ENCODE measurements at places on chromosomes 16 and 17.

DNA sequence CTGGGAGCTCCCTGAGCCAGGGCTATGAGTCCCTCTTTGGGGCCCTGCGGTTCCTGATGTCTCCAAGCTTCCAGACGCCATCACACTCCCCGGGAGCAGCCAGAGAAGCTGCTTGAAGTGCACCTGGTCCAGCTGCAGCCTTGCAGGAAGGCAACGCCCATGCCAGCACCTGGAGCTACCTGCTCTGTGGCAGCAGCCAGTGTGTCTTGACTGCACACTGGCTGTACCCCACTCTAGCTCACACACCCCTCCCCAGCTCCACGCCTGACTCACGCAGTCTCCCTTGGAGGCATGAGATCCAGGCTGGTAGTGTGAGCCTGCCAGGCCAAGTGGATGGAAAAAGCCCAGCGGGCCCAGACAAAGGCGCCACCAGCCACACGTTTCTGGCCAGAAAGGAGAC, 63.3 kb downstream of the USP32 start:
- DNase-seq: no peak

DNA sequence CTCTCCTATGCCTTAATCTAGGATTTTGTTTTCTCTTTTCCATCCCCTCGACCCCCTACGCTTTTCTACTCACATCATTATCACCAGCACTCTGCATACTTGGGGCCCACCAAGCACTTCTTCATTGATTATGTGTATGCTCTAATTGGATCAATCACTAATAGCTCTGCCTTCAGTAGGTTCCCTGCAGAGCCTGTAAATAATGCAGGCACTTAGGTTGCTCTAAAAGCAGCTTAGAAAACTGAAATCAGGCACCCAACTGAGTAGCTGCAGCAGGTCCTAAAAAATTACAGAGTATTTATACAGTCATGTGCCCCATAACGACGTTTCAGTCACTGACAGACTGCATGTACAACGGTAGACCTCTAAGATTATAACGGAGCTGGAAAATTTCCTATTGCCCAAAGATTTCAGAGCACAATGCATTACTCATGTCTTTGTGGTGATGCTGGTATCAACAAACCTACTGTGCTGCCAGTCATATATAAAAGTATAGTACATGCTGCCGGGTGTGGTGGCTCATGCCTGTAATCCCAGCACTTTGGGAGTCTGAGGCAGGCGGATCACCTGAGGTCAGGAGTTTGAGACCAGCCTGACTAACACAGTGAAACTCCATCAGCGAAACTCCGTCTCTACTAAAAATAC, 280.4 kb downstream of the HS3ST3B1 start:
- no peak for DNase-seq

DNA sequence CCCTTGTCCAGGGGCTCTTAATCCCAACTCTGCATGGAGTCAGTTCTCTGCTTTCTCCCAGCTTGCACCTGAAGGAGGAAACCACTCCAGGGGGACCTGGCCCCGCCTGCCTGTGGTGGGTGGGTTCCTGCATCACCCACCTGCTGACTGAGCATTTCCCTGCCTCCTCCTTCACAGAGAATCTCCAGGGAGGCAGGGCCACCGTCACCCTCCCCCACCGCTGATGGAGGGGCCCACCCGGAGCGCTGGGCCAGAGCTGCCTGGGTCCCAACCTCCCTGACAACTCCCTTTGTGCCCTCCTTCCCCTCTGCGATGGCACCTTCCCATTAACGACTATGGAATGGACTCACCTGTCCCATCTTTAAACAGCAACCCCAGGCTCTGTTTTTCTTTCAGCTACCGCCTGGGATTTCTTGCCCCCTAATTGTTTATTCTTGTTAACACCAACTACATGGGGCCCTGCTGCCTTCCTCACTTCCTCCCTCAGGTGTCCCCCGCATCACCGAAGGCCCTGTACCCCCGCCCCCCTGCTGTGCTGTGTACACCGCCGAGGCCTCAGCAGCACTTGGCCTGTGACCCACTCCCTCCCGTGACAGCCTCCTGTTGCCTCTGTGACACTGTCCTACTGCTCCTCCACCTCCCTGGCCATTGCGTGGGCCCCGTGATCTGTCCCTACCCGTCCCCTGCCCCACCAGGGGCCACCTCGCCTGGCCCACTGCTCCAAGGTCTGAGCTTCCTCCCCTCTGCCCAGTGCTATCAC, 842 bp upstream of the TEDC2 start:
- DNase-seq: no peak

DNA sequence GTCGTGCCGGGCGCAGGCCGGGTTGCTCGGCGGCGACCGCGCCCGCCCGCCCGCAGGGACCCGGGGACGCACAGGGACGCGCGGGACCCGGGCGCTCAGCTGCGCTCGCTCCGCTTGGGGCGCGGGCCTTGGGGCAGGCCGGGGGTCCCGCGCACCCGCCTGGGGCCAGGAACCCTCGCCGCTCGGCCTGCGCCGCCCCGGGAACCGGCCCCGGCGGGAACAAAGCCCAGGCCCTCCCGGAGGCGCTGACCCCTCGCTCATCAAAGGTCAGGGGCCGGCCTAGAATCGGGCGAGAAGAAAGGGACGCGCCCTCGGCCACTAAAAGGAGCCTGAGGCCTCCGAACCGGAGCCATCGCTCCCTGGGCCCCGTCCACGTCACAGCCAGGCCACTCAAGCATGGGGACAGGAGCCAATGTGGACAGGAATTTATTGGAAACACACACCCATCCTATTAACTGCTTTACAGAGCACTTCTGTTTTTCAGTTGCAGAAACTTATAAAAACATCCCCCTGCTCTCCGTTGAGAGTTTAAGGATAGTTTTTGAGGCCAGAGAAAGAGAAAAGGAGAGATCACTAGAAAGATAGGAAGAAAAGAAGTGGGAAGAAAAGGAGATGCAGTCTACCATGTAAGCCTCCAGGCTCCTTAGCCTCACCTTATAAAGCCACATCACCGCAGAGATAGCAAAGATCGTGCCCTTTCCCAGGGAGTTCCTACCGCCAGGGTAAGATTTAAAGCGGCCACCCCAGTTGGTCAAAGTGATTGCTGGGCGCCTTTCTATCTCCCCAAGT, 558 bp upstream of the ZFHX3 start:
- DNase-seq: peak; percentile 7

DNA sequence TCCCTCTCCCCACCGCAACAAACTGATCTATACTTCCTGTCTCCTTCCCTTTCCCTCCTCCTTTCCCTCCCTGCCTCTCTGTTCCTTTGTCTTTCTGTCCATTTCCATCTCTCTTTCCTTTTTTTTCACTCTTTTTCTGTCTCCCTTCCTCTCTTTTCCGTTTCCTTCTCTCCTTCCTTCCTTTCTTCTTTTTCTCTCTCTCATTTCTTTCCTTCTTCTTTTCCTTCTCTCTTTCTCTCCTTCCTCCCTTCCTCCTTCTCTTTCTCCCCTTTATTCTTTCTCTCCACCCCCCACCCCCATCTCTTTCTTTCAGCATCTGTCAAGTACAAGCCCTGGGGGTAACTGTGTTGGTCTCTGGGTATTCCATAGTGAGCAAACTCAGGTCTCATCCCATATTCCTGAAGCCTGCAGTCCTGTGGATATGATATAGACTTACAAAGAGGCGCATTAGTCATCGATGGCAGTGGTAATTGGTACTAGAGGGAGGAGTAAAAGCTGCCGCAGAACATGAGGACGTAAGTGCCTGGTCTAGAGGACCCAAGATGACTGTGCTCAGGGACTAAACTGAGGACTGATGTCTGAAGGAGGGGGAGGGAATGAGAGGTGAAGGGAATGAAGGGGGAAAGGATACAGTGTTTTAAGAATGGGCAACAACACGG, 50.4 kb downstream of the VAT1L start:
- no peak for DNase-seq

DNA sequence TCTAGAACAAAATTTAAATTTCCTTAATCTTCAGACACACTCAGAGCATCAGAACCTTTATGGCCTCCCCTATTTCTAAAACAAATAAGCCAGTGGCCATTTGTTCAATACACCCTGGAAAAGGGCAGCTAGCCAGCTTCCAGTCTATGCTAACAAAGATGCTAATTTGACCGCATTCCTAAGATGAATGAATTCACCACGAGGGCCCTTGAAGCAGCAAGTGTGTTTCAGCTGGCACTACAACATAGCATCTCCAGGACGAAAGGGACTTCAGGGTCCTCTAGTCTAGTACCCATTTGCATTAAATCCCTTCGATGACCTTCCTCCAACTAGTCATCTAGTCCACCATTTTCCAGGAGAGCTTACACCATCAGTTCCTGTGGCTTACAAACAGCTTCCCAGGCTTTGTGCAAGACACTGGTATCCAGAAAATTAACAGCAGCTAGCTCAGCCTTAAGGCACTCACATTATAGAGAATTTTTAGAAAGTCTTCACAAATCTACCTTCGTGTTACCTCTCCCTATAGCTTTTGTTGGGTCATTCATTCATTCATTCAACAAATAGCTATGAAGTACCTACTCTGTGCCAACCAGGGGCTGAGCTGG, 10.9 kb downstream of the KRT37 start:
- no peak for DNase-seq

- DNase-seq: no peak
These were observed 19.4 kb upstream of the SLC38A10 start for GRCh38 chr17:81314398-81315081.

DNA sequence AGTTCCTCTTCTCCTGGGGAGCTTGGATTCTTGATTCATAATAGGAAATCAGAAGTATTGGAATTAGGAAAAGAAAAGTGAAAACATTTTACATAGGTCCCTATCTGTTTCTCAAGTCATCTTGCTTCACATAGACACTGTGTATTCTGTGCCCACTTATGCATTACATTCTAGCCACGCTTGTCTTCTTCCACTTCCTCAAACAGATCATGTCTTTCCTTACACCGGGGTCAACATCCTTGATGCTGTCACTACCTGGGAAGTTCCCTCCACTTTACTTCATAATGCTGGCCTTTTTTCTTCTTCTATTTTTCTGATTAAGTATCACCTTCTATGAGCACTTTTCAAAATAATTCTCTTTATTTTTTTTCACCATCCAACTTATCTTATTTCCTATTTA, 606.4 kb upstream of the CDH8 start:
- DNase-seq: no peak

DNA sequence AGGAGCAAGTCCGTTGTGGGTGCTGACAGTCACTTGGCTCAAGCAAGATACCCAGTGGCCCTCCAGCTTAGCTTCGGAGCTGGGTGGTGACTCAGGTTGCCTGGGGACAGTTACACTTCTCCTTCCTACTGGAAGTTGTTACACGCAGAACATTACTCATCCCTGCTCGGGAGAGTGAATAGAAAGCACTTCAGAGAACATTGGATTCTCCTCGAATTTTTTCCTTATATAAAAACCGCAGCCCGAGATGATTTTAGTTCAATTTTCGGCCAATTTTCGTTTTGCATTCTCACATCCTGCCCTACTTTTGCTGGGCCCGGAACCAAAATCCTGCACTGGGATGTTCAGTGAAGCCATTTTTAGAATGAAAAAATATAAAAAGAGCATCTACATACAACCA, 99.7 kb downstream of the ELAC2 start:
- no peak for DNase-seq

GRCh38 chr16:29756654-29757053, 10.9 kb upstream of the C16orf54 start:
- no peak for DNase-seq

GRCh38 chr17:77235370-77235941, 94.7 kb downstream of the SEC14L1 start:
- no peak for DNase-seq

GRCh38 chr16:30667361-30667905, 9.2 kb downstream of the FBRS start:
- no peak for DNase-seq

GRCh38 chr17:38451030-38451839, 23.0 kb downstream of the ARHGAP23 start:
- DNase-seq: no peak

DNA sequence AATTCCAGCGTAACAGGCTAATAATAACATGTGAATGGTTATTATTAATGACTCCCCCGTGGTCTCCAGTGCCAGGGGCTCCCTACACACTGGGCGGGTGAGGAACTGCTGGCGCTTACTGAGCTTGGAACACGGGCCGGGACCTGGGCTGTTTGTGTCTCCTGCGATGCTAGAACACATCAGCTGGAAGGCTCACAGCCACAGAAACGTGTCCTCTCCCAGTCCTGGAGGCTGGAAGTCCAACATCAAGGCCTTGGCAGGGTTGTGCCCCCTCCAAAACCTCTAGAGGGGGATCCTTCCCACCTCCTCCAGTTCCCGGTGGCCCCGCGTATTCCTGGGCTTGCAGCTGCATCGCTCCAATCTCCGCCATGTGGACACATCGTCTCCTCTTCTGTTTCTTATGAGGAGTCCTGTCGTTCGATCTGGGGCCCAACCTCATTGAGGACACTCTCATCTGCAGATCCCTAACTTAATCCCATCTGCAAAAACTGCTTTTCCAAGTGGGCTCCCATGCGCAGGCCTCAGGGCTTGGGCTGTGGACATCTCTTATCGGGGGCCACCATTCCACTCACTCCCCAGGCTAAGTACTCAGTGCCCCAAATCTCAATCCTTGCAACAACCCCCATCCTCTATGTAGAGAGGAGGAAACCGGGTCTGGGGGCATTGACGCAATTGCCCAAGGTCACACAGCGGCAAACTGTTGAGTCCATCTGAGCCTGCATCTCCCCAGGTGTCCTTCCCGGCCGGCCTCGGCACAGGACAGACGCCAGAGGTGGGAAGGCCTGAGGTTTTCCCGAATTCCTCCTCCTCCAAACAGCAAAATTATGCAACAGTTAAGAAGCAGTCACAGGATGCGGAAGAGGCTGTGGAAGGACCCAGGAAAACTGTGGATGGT, 193.9 kb downstream of the IRF8 start:
- no peak for DNase-seq

DNA sequence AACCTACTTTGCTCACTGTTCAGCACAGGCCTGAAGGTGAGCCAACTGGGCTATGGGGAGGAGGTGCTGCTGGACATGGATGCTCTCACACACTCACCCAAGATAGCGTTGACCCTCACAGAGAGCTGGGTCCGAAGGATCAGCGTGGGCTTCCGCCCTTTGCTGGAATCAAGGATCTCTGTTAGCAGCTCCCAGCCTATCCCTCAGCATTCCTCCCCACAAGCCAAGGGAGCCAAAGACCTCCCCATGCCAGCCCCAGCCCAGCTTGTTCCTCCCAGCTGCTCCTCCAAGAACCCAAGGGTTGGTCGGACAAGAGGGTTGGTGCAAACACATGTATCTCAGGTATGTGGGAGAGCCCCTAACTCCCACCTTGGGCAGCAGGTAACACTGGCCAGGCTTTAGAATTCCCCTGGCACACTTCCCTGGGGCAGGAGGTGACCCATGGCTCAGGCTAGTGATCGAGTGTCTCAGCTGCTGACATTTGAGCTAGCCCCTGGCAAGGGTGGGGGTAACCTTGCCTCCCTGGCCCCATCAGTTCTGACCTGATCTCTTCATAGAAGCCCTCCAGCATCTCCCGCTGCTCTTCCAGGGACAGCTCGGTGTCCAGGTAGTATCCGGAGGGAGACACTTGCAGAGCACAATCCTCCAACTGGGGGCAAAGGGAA, 8.3 kb downstream of the FHOD1 start:
- DNase-seq: no peak

- no peak for DNase-seq
These were observed 207.0 kb downstream of the MSI2 start for GRCh38 chr17:57463103-57463885.

GRCh38 chr17:12398441-12399051, 267.1 kb upstream of the MYOCD start:
- DNase-seq: no peak

GRCh38 chr16:88290850-88291830, 91.6 kb upstream of the ZNF469 start:
- no peak for DNase-seq
